ENCODE measurements at places on chromosomes 12 and 14.

GRCh38 chr12:93673084-93673483 lies 4.1 kb upstream of the CRADD start:
- no peak for DNase-seq

- no peak for DNase-seq
Measured at GRCh38 chr14:57291692-57292647, 23.2 kb downstream of the AP5M1 start.

DNA sequence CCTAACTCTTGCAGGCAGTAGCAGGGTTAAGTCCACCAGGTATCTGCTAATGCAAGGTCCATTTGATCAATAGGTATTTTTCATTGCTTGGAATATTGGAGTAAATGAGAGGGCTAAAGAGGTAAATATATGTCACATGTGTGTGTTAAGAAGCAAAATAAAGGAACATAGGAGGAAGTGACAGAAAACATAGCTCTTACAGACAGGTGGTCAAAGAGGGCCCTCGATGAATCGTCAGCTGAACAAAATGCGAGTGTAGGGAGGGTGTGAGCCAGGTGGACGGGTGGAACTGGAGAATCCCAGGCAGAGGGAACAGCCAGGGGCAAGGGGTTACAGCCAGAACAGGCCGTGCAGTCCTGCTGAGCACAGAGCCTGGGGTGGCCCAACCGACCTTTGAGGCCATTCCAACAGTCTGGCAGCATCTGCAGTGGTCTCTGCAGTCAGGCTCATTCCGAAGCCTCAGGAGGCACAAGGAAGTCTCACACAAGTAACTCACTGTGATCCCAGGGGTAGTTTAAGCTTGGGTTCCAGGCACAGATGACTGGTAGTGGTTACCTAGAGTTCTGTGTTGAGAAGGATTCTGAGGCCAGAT lies 43.2 kb downstream of the CCDC88C start:
- DNase-seq: peak; percentile 49

- DNase-seq: no peak
Measured at GRCh38 chr14:21088687-21089086, 9.8 kb downstream of the ZNF219 start.

GRCh38 chr14:29806124-29806517 lies 121.5 kb downstream of the PRKD1 start:
- DNase-seq: no peak

DNA sequence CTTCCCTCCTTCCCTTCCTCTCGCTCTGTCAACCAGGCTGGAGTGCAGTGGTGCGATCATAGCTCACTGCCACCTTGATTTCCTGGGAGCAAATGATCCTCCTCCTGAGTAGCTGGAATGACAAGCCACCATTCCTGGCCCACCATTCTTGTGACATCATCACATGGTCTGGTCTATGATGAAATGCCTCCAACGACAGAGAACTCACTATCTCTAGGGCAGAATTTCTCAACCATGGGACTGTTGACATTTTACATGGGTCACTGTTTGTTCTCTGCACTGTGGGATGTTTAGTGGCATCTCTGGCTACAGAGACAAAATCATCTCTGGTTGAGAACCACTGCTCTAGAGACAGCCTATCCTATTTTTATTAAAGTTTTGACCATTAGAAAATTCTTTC lies 9.7 kb downstream of the VRK1 start:
- no peak for DNase-seq

GRCh38 chr12:123069436-123070266 lies 81.2 kb downstream of the PITPNM2 start:
- DNase-seq: no peak

- DNase-seq: no peak
Measured at GRCh38 chr12:39873065-39873464, 232.8 kb downstream of the SLC2A13 start.

DNA sequence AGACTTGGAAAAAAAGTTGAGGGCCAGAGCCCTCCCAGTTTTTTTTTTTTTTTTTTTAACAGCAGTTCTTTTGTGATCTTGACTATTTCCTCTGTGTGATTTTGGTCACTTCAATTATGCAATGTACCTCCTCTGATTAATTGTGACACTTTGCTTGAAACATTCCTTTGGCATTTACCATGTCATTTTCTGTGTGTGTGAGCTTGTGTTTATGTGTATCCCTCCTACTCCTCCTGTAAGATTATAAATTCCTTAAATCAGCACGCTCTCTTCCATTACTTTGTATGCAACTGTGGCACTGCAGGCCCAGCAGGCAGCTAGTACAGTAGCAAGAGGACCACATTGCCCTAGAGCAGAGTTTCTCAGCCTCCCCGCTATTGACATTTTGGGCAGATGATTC lies 33.2 kb upstream of the GALNT16 start:
- DNase-seq: no peak

DNA sequence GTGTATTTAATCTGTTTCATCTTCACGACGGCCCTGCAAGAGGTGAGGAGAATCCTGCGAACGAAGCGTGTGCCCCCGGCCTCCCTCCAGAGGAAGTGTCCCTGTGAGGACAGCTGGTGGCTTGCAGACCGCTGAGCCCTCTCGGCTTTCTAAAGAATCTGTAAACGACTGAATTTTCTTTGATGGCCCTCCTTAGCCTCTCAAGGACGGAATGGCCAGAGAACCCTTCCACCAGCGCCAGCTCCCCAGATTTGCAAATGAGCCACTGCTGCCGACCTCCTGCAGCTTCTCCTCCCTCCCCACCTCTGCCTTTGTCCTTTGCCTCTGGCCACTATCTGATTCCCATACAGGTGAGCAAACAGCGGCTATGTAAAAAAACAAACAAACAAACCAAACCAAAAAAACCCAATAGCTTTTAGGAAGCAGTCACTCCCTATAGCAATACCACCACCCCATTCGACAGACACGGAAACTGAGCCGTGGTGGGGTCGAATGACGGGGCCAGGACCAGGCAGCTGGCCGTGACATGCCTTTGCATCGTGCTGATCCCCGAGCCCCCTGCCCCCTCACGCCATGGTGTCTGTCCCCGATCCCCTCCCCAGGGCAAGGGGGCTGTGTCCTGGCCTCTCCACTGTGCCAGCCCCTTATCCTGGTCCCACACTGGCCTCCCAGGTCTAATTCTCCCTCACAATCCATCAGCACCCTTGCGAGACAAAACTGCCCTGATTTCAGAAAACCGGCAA lies 23.6 kb downstream of the RFLNA start:
- DNase-seq: no peak

GRCh38 chr12:24045816-24046257 lies 96.4 kb upstream of the SOX5 start:
- no peak for DNase-seq
